ENCODE measurements at places on chromosomes 11 and 22.
A peak's percentile ranks its signal among the peaks of the same experiment; 100 is the strongest.

- no peak for DNase-seq
Observed at GRCh38 chr11:57174656-57175055, 7.1 kb upstream of the LRRC55 start.

DNA sequence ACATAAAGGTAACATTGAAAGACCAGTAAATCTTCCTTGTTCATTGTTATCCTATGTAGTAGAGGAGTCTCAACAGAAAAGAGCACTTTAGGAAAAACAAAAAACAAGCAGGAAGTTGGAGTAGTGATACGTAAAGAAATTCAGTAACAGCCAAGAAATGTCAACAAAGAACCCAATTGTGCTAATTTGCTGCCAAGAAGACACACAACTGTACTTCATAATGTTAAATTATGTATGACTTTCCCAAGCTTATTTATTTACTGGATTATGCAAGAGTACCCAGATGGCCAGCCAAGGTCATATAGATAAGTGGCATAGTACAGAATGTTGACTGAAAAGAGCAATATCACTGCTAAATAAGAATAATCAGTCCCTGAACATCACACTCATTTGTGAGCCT lies 264.7 kb upstream of the CCDC179 start:
- no peak for DNase-seq

DNA sequence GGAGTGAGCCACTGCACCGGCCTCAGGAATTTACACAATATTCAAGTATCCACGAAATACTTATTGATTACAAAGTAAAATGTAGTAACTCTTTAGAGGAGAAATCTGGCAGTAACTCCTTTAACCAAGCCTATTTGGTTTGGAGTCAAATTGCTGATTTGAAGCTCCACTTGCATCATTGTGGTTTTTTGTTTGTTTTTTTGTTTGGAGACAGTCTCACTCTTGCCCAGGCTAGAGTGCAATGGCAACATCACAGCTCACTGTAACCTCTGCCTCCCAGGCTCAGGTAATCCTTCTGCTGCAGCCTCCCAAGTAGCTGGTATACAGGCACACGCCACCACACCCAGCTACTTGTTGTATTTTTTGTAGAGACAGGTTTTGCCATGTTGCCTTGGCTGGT lies 6.4 kb upstream of the QSER1 start:
- DNase-seq, result no peak

DNA sequence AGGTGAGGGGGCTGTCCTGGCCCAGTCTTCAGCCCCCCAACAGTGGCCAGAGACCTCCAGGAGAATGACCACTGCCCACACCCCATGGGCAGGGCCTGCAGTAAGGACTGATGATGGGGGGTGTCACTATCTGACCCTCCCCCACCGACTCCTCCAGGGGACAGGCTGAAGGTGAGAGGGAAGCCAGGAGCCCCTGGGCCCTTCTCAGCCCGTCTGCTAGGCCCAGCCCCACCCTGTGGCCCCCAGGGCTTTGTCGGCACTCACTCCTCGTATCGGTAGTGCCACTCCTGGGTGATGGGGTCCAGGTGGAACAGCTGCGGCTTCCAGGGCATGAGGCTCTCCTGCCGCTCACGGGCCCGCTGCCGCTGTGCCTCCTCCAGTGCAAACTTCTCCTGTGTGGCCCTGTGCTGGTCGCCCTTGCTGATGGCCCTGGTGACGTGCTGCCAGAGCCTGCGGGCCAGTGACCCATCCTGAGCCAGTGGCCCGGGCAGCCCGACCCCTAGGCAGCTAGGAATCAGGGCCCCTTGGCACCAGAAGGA lies 35.4 kb upstream of the CARS1 start:
- DNase-seq, result no peak

- peak; percentile 76 for DNase-seq
Observed at GRCh38 chr22:39013942-39014722, at the start of gene APOBEC3C. TSS of gene APOBEC3C (plus strand) at chr22:39014257. CDS start at chr22:39014363, 106 bp downstream.

GRCh38 chr11:16840951-16841350 lies 102.5 kb downstream of the C11orf58 start:
- no peak for DNase-seq

GRCh38 chr22:24775769-24776492 lies 1.4 kb upstream of the PIWIL3 start:
- no peak for DNase-seq

GRCh38 chr11:42271306-42271705 lies 811.9 kb upstream of the LRRC4C start:
- no peak for DNase-seq

DNA sequence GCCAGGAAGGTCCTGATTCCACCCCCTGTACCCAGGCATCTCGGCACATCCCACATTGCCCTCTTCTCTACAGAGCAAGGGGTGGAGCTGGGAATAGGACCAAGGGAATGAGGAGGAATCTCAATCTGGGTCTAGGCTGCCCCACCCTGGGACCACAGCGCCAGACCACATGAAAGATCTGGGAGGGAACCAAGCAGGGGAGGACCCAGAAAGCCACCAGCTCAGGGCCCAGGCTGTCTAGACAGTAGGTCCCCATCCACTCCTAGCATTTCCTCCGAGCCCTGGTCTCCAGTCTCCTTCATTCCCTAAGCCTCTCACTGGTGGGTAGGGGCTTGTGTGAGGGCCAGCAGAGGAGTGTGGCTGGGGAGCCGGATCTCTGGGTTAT lies 11.6 kb downstream of the PHLDB1 start:
- DNase-seq, result no peak

GRCh38 chr11:61627850-61628661 lies 47.2 kb upstream of the SYT7 start:
- DNase-seq, result peak; percentile 27

GRCh38 chr22:23404689-23405365 lies 175.3 kb downstream of the IGLL1 start:
- no peak for DNase-seq

DNA sequence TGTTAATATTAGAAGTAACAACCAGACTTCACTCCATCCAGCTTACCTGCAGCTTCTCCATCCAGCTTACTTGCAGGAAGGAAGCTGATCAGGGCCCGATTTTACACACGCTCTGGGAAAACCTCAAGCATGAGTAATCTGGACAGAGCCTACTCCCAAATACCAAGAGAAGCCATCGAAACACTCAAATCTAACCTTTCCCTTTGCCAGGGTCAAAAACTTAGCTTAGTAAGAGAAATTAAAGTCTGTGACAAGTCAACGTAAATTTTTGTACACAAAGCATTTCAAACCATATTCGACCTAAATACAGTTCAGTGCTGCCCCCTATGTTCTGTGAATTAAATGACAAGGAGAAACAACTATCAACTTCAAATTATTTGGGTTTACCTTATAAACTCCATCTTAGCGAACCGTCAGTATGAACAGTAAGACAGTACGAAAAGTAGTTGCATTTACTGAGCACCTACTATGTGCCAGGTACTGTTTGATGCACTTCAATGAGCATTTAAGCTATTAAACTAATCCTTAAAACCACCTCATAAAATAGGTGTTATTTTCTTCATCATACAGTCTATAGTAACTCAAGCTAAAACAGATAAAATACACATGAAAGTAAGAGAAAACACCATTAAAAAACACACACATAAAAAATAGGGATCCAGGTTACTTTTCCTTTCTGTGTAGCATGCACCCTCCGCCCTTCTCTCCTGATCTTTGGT lies 36.9 kb downstream of the ARFGAP3 start:
- DNase-seq, result no peak

- no peak for DNase-seq
Observed at GRCh38 chr11:74221816-74222215, 50.7 kb downstream of the PPME1 start.
